ENCODE measurements at places on chromosomes 11 and 22.

GRCh38 chr11:100878474-100878873 is 191.4 kb downstream of the ARHGAP42 start:
- no peak for DNase-seq

DNA sequence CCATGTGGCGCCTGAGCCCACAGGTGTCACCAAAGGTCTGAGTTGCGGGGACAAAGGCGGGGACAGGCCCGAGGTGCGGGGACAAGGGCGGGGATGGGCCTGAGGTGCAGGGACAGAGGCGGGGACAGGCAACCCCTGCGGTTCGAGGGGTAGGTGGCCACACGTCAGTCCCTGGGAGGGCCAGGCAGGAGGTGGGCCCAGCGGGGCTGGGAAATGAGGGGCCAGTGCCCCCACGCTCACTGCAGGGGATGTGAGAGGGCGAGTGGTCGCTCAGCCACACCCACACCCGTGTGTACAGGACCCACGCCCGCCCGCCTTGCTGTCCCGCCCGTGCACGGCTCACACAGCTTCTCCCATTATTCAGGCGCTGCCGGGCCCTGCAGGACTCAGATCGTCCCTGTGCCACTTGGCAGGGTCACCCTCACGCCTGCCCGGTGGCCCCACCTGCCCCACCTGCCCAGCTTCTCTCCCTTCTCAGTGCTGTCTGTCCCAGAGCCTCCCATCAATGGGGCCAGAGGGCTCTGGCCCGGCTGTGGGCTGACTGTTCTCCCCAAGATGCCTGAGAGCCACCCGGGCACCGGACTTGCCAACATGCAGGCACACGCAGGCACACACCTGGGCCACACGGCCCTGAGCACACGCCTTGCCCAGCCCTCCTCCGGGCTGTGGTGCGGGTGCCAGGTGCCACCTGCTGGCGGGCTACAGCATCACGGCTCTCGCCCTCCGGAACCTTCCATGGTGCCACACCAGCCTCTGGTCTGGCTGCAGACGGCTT is 14.2 kb upstream of the MUC6 start:
- DNase-seq, result peak; percentile 73

DNA sequence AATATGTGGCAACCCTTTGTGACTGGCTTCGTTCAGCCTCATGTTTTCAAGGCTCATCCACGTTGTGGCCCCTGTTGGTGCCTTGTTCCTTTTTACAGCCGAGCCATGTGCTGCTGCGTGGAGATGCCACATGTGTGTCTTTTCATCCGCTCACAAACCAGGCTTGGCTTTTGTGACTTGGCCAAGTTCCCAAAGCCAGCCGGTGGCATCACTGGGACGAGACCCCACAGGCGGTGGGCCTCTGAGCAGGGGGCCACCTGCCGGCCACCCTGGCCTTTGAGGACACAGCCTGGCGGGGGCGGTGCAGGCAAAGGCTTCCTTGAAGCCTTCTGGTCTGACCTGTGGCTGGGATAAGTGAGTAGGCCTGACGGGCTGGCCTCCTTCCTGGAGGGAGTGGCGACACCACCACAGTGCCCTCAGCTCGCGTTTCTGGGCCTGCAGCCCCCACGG is 10.5 kb downstream of the GRK2 start:
- no peak for DNase-seq

DNA sequence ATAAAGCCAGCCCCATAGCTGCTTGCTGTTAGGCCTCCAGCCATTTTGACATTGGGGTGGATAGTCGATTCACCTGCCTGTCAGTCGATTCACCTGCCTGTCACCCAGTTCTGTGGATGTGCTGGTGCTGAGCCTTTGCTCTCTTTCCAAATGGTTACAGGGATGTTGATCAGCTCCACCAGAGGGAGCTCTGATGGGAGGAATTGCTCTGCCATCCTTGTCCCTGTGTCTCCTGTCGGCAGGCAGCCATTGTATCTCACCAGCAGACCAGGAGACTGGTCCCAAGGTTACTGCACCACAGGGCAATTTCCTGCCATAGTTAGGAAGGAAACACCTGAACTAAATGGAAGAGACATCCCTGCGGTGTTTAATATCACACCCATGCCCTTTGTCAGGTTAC is 6.1 kb downstream of the MPEG1 start:
- no peak for DNase-seq

DNA sequence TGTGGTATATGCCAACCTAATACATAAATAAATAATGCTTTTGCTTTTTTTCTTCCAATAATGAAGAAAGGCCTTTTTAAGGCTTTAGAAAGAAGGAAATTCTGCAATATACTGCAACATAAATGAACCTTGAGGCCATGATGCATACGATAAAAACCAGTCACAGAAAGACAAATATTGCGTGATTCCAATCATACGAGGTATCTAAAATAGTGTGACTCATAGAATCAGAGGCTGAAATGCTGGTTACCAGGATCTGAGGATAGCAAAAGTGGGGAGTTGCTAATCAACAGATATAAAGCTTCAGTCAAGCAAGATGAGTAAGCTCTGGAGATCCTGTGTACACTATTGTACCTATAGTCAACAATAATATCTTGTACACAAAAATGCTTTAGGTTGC is 24.2 kb downstream of the MS4A6A start:
- no peak for DNase-seq

GRCh38 chr11:628056-628455 is 1.1 kb upstream of the SCT start:
- no peak for DNase-seq

DNA sequence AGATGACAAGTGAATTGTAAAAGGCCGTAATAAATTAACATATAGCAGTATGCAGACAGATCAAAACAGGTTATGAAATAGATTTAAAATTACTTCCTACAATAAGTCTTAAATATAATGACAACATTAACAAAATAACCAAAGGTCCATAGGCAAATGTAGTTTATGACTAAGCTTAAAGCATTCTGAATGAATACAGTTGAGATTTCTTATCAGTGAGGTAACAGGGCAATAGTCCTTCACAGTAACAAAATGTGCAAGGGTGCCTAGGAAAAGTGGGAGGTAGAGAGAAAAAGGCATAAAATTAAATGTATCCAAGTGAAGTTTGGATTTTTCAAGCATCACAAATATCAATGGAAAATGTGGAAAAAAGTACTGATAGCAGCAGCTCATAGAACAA is 20.9 kb upstream of the P4HA3 start:
- DNase-seq, result no peak
